ENCODE measurements at places on chromosomes 5 and 9.

GRCh38 chr9:2802494-2802921 is 41.4 kb downstream of the PUM3 start:
- peak; percentile 13 for DNase-seq

DNA sequence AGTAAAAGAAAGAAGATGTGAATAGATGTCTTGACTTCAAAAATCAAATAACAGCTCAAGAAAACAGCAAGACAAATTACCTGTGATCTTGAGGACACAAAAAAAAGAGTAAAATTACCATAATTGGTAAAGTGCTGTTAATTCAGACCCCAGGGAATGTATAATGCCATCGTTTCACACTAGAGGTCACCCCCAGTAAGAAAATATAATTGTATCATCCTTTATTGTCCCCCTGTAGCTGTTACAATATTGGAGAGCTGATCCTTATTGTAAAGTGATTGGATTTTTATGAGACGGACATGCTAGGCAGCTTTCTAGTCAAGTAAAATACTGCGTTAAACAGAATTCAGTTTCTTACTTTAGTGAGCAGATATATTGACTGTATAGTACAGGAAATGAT is 377.0 kb downstream of the TLE1 start:
- no peak for DNase-seq

DNA sequence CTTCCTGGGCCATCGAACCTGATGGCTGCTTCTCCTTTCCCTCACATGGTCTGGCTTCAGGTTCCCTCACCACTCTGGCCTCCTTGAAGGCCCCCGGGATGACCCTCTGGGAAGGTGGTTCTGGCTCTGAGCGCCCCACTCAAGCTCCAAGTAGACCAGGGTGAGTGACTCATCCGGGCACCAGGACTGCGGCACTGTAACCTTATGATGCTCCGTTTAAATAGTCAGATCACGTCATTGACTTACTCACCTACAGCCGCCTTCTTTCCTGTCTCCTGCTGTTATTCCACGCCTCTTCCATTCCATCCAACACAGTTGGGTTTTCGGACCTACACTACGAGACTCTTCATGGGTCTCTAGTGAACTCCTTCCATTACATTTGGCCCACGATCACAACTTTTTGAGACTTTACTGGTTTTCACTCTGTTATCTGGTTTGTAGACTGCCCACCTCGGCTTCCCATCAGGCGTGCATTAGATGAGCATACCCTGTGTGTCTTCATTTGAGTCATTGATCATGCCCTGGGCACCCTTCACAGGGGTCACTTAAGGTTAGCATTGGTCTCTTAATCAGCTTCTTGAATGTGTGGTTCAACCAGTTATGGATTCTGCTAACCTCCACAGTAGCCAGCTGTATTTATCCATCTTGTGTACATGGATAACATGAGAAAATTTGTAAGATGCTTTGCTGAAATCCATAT is 138.8 kb upstream of the LMX1B start:
- DNase-seq = peak; percentile 56

DNA sequence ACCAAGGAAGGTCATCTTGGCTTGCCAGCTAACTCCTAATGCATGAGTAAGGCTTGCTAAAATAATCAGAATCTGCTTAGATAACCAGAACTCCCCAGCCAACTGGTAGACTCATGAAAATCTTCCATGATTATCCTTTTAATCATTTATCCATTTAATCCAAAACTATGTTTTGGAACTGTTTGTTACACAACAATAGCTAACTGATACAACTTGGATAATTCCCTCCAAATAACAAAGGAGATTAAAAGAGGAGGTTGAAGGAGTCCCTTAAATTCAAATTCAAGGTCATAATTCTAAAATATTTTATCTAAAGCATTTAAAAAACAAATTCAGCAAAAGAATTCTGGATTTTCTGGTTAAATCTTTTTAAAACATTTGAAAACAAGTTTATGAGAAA is 222.1 kb downstream of the DEPDC1B start:
- DNase-seq = no peak

Data from fibroblast of upper back skin (primary cell).